Fibroblast of mammary gland (primary cell): ENCODE measurements at places on chromosomes 7 and 10.

DNA sequence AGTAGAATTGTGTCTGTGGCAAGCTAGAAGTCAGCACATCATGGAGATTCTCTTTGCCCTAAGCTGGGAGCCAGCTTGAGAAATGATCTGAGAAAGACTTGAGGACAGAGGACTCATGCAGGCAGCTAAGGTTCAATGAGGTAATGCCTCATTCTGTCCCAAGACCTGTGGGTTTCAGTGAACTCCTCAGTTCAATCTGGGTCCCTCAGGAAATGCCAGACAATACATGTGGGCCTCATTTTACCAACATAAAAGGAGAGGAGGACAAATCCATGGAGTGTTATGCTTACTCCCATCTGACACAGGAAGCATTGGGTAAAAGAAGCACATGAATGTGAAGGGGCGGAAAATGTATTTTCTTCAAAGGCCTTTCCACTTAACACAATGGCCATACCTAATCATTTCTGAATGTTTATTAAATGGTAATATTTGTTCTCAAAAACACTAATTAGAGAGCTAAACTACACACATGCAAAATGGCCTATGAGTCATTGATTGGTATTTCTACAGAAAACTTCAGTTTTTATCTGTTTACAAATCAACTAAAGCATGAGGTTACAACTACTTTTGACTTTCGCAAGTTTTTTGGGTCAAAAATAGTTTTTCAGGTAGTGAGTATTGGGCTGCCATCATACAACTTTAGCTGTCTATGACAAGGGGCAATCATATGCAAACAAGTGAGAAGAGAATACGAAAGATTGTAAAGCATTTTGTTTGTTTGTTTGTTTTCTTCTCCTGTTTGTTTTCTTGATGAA lies 205.3 kb downstream of the CHRM2 start:
- DNase-seq = peak; percentile 63

- no peak for DNase-seq
Observed at GRCh38 chr10:31693491-31693890, 235.1 kb downstream of the ARHGAP12 start.

- no peak for DNase-seq
Observed at GRCh38 chr7:3757059-3757458, 456.0 kb downstream of the SDK1 start.

DNA sequence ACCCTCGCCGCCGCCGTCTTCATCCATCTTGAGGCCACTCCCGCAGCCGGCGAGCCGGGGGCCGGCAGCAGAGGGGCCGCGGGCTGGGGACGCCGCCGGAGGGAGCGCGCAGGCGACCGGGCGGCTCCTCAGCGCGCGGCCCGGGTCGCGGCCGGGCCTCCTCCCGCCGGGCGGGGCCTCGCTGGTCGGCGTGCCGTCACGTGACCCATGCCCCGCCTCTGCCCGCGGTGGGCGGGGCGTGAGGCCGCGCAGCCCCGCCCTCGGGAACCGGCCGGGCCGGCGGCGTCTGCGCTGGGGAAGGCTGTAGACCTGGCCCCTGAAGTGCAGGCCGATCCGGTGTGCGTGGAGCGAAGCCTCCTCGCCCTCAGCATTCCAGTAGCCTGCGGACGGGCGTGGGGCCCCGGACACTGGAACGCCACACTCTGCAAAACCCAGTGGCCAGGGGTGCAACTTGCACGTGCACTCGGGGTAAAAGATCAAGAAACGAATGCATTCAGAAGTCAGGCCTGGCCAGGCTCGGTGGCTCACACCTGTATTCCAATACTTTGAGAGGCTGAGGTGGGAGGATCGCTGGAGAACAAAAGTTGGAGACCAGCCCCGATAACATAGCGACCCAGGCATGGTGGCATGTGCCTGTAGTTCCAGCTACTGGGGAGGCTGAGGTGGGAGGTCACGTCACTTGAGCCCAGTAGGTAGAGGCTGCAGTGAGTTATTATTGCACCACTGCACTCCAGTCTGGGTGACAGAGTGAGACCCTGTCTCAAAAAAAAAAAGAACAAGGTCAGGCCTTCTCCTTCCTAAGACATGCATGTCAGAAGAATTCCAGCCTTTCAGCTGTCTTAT lies at the start of gene CYTH3:
TSS of gene CYTH3 (minus strand) at position 144 of the 843 bp plus-strand sequence. CDS start at position 27, 117 bp downstream.
- peak; percentile 64 for DNase-seq

DNA sequence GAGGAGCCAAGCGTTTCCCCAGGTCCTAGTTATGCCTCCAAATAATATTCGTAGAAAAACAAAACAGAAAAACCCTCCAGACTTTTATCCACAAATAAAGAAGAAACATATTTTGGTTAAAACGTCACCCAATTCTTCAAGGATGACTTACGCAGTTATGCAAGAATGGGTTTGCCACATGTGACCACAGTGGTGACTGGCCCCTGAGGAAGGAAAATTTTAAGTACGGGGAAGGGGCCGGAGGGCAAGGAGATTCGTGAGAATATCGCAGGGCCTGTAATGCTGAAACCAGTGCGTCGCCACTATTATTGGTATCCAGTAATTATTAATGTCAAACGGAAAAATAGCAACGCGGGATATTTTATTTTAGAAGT lies 537 bp upstream of the MRPS24 start:
- peak; percentile 92 for DNase-seq

GRCh38 chr10:99777918-99778714 lies 4.3 kb upstream of the ABCC2 start:
- DNase-seq = peak; percentile 18

DNA sequence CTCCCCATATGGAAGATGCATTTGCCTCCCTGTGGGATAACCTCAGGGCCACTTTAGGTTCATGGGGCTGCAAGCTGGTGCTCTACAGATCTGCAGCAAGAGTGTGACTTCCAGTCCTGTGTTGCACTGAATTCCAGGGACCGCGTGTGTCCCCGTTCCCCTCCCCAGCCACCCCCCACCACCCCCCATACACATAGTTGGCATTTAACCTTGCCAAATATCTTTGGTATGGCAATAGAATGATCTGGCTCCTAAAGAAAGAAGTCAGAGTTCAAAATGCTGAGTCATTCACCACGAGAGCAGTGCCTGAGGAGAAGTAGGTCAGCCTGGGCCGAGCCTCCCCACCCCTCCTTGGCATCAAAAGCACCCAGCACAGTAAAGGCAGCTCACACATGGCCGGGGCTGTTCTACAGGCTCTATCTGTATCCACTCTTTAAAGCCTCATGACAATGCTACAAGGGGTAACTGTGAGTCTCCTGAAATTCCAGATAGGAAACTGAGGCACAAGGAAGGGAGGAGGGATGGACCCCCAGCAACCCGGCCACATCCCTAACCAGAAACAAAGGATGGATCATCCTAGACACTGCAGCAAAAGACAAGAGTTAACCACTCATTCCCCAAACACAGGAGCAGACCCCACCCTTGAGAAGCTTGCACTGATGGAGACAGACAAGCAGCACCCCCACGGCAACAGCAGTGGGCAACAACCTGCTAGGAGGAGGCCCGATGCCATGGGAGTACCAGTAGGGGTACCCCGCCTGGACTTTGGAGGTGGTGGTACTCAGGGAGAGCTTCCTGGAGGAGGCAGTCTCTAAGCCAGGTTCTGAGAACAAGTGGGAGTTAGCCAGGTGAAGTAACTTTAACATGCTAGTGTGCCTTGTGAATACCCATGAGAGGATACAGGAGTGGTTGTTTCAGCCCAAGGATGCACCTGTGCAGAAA lies 70.3 kb upstream of the NANOS1 start:
- DNase-seq = peak; percentile 78

- no peak for DNase-seq
Observed at GRCh38 chr7:112147793-112148361, 58.3 kb downstream of the DOCK4 start.

DNA sequence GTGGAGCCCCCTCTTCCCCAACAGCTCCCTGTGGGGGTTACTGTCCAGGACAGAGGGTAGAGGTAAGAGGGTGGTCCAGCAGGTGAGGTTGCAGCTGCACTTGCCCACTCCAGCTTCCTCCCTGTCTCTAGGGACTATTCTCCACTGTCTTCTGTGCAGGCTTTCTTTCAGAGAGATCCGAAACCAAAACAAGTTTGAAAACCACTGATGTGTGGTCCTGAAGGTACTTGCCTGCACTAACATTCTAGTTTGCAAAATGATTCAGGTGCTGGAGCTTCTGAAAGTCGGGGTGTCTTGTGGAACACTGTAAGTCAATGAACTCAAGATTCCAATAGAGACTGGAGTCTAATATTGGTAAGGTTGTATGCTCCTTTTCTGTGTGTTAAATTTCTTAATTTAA lies 63.1 kb downstream of the BLNK start:
- no peak for DNase-seq

GRCh38 chr10:28947171-28947570 lies 269.9 kb downstream of the BAMBI start:
- peak; percentile 24 for DNase-seq

DNA sequence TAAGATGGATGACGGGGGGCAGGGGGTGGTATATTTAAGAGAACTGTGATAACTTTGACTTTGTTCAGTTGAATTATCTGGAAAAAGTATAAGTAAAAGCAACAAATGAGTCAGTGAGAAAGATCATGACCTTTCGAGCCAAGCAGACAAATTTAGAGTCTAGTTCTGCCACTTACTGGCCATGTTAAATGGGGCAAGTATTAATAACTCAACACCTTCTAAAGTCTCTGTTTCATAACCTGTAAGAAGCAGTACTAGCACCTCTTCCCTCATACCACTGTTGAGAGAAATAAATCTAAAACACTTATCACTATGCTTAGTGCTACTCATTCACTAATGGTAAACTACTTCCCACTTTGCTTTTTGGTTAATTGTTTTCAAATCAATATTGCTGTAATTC lies 604.4 kb upstream of the LRRN3 start:
- no peak for DNase-seq

- peak; percentile 80 for DNase-seq
Observed at GRCh38 chr10:24385776-24386175, 176.8 kb downstream of the KIAA1217 start.

DNA sequence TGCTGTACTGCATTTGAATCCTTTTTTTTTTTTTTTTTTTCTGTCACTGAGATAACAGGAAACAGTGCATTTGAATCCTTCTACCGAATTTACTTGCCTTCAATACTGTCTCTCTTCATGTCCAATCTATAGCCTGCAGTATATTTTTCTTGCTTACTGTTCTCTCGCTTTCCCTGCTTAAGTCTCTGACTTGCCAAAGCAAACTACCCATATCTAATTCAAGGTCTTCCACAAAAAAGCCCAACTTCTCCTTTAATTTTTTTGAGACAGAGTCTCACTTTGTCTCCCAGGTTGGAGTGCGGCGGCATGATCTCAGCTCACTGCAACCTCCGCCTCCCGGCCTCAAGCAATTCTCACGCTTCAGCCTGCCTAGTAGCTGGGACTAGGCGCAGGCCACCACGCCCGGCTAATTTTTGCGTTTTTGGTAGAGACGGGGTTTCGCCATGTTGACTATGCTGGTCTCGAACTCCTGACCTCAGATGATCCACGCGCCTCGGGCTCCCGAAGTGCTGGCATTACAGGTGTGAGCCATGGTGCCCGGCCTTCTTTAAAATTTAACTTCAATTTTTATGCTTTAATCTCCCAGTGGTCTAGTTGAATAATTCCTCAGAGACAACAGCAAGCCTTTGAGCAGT lies 882 bp downstream of the PDCD11 start:
- peak; percentile 8 for DNase-seq

- no peak for DNase-seq
Observed at GRCh38 chr10:96606946-96607345, 20.1 kb upstream of the TM9SF3 start.

DNA sequence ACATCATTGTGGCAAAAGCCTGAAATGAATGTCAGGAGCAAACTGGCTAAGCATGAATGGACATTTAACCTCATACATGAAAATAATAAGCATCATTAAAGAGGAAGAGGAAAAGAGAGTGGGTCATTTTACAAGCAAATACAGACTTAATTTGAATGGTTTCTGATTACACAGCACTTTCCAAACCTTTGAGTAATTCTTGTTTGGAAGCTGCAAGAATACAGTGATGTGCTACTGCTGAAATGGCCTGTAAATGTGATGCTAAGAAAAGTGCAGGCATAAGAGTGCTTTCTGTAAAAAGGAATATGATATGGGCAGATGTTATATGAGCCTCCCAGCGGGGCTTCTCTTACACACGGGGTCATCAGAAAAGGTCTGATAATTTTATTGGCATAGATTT lies 30.2 kb downstream of the TAS2R16 start:
- DNase-seq = no peak

DNA sequence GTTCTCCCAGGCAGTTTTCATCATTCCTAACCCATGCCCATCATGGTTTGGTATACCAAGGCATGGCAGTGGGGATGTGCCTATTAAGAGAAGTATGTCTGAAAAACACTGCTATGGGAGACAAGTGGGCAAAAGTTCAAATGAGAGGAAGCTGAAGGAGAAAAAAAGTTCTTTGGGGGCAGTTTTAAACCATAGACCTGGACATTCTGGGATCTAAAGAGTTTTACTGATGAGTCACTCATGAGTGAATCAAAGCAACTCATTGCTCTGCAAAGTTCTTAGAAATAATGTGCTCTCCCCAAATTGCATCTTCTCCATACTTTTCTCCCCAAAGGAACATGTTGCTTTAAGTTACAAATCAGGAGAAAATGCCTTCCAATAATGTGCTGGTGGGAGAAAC lies 256.9 kb upstream of the MTPN start:
- no peak for DNase-seq

- DNase-seq = peak; percentile 79
Observed at GRCh38 chr10:104260775-104261115, 6.1 kb downstream of the GSTO1 start.

DNA sequence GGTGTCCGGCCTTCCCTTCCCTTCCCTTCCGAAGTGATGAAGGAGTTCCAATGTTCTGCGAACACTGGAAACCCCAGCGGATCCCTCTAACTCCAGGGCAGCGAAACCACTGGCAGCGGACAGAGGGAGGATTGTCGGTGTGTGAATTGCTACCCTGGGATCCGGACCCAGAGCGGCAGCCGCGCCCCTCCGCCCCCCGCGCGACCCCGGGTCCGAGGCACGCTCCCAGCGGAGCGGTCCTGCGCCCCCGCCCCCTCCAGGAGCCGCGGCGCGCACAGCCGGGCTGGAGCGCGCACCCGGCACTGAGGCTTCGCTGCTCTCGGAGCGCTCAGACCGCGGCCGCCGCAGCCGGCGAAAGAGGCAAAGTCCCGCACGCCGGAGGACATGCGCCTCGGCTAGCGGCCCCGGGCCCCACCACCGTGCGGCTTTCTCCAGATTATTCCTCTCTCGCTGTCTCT lies at the start of gene PTPRZ1:
TSS of gene PTPRZ1 (plus strand) at position 331 of the 458 bp plus-strand sequence. CDS start 339 bp downstream, outside the sequence.
- peak; percentile 11 for DNase-seq

GRCh38 chr7:139092090-139092796 lies 17.3 kb downstream of the ZC3HAV1 start:
- no peak for DNase-seq

- DNase-seq = peak; percentile 14
Observed at GRCh38 chr7:84264396-84264795, 69.8 kb upstream of the SEMA3A start.

DNA sequence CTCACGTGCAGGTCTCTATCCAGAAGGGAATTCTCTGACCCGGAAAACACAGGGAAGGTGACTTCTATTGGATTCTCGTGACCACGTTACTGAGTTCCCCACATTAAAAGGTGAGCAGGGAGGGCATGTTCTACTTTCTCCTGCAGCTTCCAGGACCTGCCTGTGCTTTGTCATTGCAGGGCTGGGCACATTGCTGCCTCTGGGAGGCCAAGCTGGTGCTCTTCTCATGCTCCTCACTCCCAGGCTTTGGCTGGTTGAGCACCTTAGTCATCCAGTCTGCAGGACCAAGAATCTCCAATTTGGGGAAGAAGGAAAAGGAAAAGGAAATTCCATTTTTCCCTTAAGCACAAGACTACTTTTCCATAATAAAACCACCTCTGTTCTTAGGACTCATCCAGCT lies 86.5 kb upstream of the TMEM72 start:
- DNase-seq = no peak
